Suppressor macrophage (primary cell): ENCODE measurements at places on chromosomes 4 and X.

DNA sequence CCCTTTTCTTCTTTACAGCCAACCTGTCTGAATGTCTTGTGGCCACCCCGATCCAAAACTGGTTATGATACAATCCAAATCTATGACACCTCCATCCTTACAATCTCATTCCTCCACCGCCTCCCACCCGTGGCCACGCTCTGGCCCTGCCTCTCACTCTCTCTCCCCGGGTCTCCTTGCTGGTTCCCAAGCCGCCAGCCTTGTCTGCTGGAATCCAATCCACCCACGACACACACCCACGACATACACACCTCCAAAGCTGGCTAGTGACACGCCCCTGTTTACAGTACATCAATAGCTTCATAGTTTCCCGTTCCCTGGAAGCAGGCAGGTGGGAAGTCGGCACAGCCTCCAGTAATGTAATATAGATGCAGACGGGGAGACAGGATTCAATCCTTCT lies 99.0 kb downstream of the WFS1 start:
- DNase-seq, result no peak

GRCh38 chr4:101000496-101000895 lies 346.8 kb downstream of the PPP3CA start:
- DNase-seq, result no peak

DNA sequence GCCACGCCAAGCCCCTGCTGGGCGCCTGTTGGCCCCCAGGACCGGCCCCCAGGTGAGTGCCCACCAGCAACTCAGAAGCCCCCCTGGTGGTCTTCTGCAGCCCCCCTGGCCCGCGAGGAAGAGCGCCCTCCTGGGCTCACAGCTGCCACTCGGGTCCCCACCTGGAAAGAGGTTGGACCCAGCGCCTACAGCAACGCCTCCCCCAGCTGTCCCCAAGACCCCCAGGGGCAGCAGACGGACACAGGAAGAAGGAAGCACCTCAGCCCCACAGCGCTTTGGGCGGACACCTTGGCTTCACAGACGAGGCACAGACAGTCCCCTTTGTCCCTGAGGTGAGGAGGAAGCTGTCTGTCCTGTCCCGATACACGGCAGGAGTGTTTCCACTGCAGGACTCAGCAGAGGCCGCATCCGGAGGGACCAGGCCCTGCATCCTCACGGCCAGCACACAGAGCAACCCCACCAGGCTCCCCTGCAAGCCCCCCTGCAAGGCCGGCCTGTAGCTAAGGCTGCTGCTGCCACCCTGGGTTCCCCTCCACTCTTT lies 115.6 kb upstream of the NKX1-1 start:
- DNase-seq, result no peak

DNA sequence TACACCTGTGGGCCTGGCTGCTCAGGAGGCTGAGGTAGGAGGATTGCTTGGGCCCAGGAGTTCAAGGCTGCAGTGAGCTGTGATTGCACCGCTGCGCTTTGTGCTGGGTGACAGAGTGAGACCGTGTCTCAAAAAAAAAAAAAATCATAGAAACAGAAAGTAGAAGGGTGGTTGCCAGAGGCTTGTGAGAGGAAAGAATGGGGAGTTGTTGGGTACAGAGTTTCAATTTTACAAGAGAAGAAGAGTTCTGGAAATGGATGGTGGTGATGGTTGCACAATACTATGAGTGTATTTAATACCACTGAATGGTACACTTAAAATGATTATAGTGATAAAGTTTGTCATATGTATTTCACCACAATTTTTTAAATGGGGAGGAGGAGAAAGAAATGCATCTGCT lies 10.2 kb upstream of the GLOD5 start:
- DNase-seq, result no peak
